Occipital lobe (tissue), 3 donors: ENCODE measurements at places on chromosomes 1 and 21. TPM values are rescaled to one million over a fixed set of nuclear protein-coding genes. Genes with fewer than 3 reads are reported as not detected.

GRCh38 chr1:201885531-201886075 is 3.1 kb upstream of the SHISA4 start:
- no peak for DNase-seq

Gene TESK2
- 1.9 TPM for total RNA-seq

GRCh38 chr1:224874775-224875174 is 54.7 kb upstream of the DNAH14 start:
- no peak for DNase-seq

Gene ITLN1
- 0.47 TPM for total RNA-seq

GRCh38 chr1:53769184-53769583 is 30.2 kb upstream of the GLIS1 start:
- no peak for DNase-seq

DNA sequence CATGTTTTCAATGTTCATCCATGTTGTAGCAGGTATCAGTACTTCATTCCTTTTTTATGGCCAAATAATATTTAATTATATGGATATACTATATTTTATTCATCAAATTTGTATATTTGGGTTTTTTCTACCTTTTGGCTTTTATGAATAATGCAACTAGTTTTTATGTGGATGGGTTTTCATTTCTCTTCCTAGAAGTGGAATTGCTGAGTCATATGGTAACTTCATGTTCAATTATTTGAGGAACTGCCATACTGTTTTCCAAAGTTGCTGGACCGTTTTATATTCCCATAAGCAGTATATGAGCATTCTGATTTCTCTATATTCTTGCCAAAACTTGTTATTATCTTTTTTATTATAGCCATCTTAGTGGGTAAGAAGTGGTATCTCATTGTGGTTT is 16.0 kb downstream of the CFAP57 start:
- DNase-seq: no peak

GRCh38 chr1:169885207-169885606 is 8.5 kb downstream of the SCYL3 start:
- no peak for DNase-seq
